T-cell (primary cell): ENCODE measurements at places on chromosomes 16 and 17. TPM values are rescaled to one million over a fixed set of nuclear protein-coding genes. Genes with fewer than 3 reads are reported as not detected.

Gene ATP2A1
- 0.95 TPM for total RNA-seq

Gene CACNG3
- not detected for total RNA-seq

Gene C1QL1
- not detected for total RNA-seq

Gene SLC5A10
- not detected for total RNA-seq

Gene LRRC37A2
- total RNA-seq: 20.5 TPM

Gene SULT1A1
- total RNA-seq: 15.7 TPM

Gene LGALS3BP
- 49.5 TPM for total RNA-seq

Gene TMEM88
- total RNA-seq: 7.1 TPM

Gene CCL3
- 2.0 TPM for total RNA-seq

Gene KRTAP1-1
- not detected for total RNA-seq

Gene TNFRSF13B
- 4.5 TPM for total RNA-seq

Gene SLC12A3
- not detected for total RNA-seq

Gene DHX38
- 122 TPM for total RNA-seq

Gene CDH3
- 1.1 TPM for total RNA-seq

Gene TM4SF5
- total RNA-seq: not detected
